ENCODE measurements at places on chromosomes 4 and X.

DNA sequence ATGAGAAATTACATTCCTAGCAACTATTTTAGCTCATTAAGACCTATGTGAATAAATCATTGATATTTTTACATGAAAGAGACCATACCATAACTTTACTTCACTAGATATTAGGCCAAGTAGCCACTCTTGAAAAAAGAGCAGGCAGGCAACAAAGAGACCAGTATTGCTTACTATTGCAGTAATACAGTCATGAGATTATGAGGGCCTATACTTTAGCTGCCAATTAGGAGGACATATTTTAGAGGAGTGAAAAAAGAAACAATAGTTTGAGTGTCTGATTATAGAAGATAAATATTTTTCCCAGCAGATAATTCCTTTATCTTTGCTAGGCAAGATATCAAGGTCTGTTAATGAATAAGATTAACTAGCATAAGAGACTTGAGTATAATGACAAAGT lies 739.0 kb downstream of the GRID2 start:
- no peak overlapping the region for H3K27ac ChIP-seq
- no peaks in the 10 kb centered on the region for H3K27me3 ChIP-seq
- no peak for DNase-seq
- H3K36me3 ChIP-seq = no peaks in the 10 kb centered on the region

- no peaks in the 10 kb centered on the region for H3K36me3 ChIP-seq
- H3K4me1 ChIP-seq = no peaks in the 10 kb centered on the region
- H3K27me3 ChIP-seq = no peaks in the 10 kb centered on the region
- no peak overlapping the region for H3K4me3 ChIP-seq
- DNase-seq = no peak
Measured at GRCh38 chrX:109036624-109037023, 300.3 kb upstream of the IRS4 start.

GRCh38 chrX:57232658-57233360 lies 53.7 kb upstream of the FAAH2 start:
- no peak for DNase-seq
- no peak overlapping the region for H3K4me3 ChIP-seq
- no peak overlapping the region for H3K27ac ChIP-seq
- no peaks in the 10 kb centered on the region for H3K4me1 ChIP-seq

- no peaks in the 10 kb centered on the region for H3K36me3 ChIP-seq
- H3K4me1 ChIP-seq = no peaks in the 10 kb centered on the region
- H3K4me3 ChIP-seq = no peak overlapping the region
- H3K27ac ChIP-seq = no peak overlapping the region
Measured at GRCh38 chrX:8755116-8755515, 23.2 kb upstream of the ANOS1 start.

DNA sequence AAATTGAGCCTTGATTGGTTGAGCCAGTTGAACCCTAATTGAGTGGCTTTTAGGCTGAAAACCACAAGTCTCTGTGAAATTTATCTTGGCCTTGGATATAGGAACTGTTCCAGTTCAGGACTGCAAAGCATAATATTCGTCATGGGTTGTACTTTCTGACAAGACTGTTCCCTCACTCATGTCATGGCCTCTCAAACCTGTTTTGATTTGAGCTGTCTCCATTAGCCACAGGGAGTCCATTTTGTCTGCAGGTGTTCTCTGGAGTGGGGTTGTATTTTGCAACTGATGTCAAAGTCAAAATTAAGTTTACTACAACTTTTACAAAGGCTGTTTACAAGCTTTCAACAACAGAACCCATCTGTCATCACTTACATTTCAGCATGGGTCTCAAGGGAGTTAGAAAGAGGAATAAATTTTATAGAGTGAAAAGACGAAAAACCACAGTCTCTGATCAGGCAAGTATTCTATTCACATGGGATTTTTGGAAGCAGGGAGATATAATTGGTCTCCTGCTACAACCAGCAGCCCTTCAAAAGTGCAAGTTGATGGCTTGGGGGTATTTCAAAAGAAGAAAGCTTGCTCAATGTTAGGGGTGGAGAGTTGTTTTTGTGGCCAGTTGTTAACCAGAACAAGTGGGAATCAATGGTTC lies 1716.3 kb downstream of the C4orf33 start:
- H3K4me3 ChIP-seq = no peak overlapping the region
- no peak overlapping the region for H3K27ac ChIP-seq
- H3K27me3 ChIP-seq = no peaks in the 10 kb centered on the region
- DNase-seq = no peak
- no peaks in the 10 kb centered on the region for H3K4me1 ChIP-seq
- no peaks in the 10 kb centered on the region for H3K36me3 ChIP-seq

DNA sequence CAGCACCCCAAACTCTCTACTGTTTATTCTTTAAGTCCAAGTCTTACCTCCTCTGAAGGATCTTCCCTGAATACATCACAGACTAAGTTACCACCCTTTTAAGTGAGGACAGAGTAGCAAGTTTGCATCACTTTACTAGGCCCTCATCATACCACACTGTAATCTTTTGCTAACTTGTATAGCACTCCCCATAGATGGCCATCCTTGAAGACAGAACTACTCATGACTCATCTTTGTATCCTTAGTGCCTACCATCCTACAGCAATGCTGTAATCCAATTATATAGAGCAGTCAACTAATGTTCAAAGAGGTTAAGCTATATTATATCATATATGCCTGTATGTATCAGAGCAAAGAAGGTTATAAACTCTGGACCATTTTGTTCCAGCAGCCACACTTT lies 101.4 kb downstream of the ADAMTS3 start:
- H3K4me1 ChIP-seq = no peaks in the 10 kb centered on the region
- H3K36me3 ChIP-seq = no peaks in the 10 kb centered on the region
- H3K27me3 ChIP-seq = no peaks in the 10 kb centered on the region
- H3K4me3 ChIP-seq = no peak overlapping the region
- H3K27ac ChIP-seq = no peak overlapping the region

DNA sequence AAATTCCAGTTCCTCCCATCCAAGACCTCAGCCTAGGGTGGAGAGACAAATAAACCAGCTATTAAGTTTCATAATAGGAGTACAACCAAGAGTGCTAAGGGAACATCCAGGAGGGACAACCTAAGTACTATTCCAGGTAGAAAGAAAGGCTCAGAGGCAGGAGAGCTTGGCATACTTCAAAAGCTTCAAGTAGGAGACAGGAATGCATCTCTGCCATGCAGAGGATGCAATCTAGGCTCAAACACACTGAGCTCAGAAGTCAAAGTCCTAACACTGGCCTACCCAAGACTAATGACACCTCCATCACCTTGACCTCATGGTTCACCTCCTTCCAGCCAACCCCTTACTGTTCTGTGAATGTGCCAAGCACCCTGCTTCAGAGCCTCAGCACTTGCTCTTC lies 8.1 kb downstream of the WDFY3 start:
- no peak overlapping the region for H3K4me3 ChIP-seq
- no peak overlapping the region for H3K27ac ChIP-seq
- H3K36me3 ChIP-seq = no peaks in the 10 kb centered on the region
- H3K4me1 ChIP-seq = no peaks in the 10 kb centered on the region
- DNase-seq = no peak

DNA sequence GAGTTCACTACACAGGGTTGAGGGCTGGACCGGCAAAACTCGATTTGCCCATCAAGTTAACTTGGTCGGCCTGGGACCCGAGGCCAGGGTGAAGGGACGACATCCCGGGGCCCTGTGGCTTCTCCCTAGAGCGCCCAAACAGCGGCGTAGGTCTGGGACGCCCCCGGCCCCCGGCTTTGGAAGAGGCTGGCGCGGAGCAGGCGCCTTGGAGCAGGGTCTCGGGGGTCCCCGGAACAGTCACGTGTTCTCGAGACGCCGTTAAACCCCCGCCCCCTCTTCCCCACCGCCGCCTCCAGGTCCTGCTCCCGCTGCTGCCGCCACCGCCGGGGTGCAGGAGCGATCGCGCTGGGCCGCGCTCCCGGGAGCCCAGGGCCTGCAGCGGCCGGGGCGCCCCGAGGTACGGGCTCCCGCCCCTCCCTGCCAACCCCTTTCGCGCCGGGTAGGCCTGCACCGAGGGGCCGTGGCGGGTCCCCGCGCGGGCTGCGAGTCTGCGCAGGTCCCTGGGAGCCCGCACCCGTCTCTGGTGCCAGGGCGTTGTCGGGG lies at the start of gene NPY5R:
NPY5R (plus strand) TSS at position 289 of the 543 bp plus-strand sequence. CDS start 6,382 bp downstream, outside the sequence.
- no peak for DNase-seq

DNA sequence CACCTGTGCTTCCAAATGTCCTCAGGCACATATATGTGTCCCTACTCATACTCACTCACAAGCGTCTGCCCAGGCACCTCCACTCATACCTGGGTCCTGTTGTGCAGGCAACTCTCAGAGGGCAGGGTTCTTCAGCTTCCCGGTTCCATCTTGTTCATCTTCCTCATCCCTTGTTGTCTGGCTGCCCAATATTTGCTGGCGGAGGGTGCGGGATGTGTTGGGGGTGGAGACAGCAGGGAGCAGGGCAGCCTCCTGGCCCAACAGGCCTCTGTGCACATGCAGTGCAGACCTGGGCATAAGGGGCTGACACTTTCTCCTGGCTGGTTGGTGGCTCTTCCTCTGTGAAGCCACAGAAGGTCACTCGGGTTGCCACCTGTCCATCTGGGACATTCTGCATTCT lies 32.1 kb downstream of the NBDY start:
- no peaks in the 10 kb centered on the region for H3K27me3 ChIP-seq
- DNase-seq = no peak
- H3K36me3 ChIP-seq = no peaks in the 10 kb centered on the region
- no peaks in the 10 kb centered on the region for H3K4me1 ChIP-seq
- no peak overlapping the region for H3K4me3 ChIP-seq
- H3K27ac ChIP-seq = no peak overlapping the region

- no peaks in the 10 kb centered on the region for H3K27me3 ChIP-seq
- DNase-seq = no peak
- no peak overlapping the region for H3K27ac ChIP-seq
- H3K4me3 ChIP-seq = no peak overlapping the region
Measured at GRCh38 chr4:77025643-77026321, 50.0 kb downstream of the CCNI start.

DNA sequence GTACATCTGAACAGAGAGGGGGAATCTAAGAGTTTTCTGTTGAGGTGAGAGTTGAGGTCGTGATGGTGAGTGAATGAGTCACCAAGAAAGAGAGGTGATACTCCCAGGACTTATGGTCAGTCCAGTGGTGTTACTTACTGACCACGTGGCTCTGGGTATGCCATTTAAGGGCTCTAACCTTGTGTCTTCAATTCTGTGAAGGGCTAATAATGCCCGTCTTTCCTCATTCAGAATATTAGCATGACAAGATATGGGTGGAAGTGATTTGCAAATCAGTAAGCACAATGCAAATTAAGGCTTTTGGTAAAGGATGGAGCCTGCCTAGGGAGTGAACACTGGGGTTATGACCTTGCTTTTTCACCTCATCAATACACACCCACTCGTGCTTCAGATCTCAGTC lies 75.2 kb downstream of the COQ2 start:
- H3K4me1 ChIP-seq = peaks cover 63% of the 10 kb centered on the region
- H3K36me3 ChIP-seq = peaks cover 4% of the 10 kb centered on the region
- H3K27ac ChIP-seq = no peak overlapping the region

GRCh38 chr4:179225594-179225993 lies 1783.4 kb upstream of the AGA start:
- peaks cover 29% of the 10 kb centered on the region for H3K4me1 ChIP-seq
- no peak for DNase-seq
- no peak overlapping the region for H3K27ac ChIP-seq
- H3K4me3 ChIP-seq = peak overlapping the region; percentile 10
- no peaks in the 10 kb centered on the region for H3K27me3 ChIP-seq
- H3K36me3 ChIP-seq = no peaks in the 10 kb centered on the region

DNA sequence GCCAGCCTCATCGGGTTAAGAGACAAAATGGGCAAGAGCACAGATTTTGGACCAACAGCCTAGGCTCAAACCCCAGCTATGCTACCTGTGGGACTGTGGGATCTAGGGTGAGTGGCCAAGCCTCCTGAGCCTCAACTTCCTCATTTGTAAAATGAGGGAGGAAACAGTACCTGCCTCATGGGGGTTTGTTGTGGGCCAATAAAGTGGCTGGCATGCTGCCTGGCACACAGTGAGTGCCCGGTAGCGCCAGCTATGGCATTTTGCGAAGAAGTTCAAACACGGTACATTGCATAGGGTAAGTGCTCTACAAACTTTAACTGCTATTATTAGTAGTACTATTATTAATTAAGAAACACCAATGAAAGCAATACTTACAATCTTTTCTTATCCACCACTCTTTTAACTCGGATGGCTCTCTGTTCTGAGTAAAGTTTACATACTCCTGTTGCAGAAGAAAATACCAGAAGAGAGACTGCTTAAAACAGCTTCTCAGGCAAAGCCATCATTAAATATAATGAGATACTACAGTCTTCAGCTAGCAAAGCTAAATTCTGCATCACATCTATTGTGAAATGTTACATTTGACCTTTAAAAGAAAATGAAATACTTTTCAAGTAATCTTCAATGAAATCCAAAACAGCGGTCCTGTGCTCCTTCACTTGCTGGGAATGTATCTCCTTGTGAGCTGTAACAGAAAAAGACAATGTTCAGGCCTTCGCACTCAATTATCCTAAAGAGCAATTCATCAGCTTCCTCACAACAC lies 70.1 kb downstream of the NSG1 start:
- no peak overlapping the region for H3K27ac ChIP-seq
- no peak overlapping the region for H3K4me3 ChIP-seq
- 0 out of 2 replicates have a peak, but pooled peaks cover 3% of the 10 kb centered on the region for H3K36me3 ChIP-seq
- peaks cover 11% of the 10 kb centered on the region for H3K4me1 ChIP-seq

DNA sequence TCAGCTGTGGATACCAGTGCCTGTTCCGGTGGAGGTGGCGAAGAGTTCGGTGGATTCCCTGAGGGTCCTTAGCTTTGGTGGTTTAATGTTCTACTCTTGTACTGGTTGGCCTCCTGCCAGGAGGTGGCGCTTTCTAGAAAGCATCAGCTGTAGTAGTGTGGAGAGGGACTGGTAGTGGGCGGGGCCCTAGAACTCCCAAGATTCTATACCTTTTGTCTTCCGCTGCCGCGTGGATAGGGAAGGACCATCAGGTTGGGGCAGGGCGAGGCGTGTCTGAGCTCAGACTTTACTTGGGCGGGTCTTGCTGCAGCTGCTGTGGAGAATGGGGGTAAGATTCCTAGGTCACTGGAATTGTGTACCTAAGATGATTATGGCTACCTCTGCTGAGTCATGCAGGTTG lies 390.3 kb downstream of the FAM47A start:
- no peaks in the 10 kb centered on the region for H3K4me1 ChIP-seq
- H3K36me3 ChIP-seq = no peaks in the 10 kb centered on the region
- H3K27ac ChIP-seq = no peak overlapping the region
- DNase-seq = no peak
- no peaks in the 10 kb centered on the region for H3K27me3 ChIP-seq

- peaks cover 6% of the 10 kb centered on the region for H3K4me1 ChIP-seq
- no peak overlapping the region for H3K27ac ChIP-seq
- H3K27me3 ChIP-seq = no peaks in the 10 kb centered on the region
- no peak overlapping the region for H3K4me3 ChIP-seq
- H3K36me3 ChIP-seq = no peaks in the 10 kb centered on the region
Measured at GRCh38 chr4:84849051-84849640, 117.3 kb downstream of the WDFY3 start.

- DNase-seq = no peak
- no peak overlapping the region for H3K27ac ChIP-seq
- H3K4me1 ChIP-seq = no peaks in the 10 kb centered on the region
- no peaks in the 10 kb centered on the region for H3K36me3 ChIP-seq
Measured at GRCh38 chrX:151725338-151725614, 9.3 kb upstream of the CNGA2 start.

Measured in HCT116 (cell line).